ENCODE measurements at places on chromosomes 11 and 22.
A peak's percentile ranks its signal among the peaks of the same experiment; 100 is the strongest.

GRCh38 chr11:41250408-41250935 lies 209.0 kb downstream of the LRRC4C start:
- no peak overlapping the region for H3K4me3 ChIP-seq
- DNase-seq: no peak
- H3K27ac ChIP-seq: no peak overlapping the region
- no peaks in the 10 kb centered on the region for H3K4me1 ChIP-seq
- no peaks in the 10 kb centered on the region for H3K36me3 ChIP-seq

GRCh38 chr11:61357233-61357893 lies 4.3 kb downstream of the CYB561A3 start:
- no peak overlapping the region for H3K4me3 ChIP-seq
- peaks cover 6% of the 10 kb centered on the region for H3K4me1 ChIP-seq
- no peak overlapping the region for H3K27ac ChIP-seq

DNA sequence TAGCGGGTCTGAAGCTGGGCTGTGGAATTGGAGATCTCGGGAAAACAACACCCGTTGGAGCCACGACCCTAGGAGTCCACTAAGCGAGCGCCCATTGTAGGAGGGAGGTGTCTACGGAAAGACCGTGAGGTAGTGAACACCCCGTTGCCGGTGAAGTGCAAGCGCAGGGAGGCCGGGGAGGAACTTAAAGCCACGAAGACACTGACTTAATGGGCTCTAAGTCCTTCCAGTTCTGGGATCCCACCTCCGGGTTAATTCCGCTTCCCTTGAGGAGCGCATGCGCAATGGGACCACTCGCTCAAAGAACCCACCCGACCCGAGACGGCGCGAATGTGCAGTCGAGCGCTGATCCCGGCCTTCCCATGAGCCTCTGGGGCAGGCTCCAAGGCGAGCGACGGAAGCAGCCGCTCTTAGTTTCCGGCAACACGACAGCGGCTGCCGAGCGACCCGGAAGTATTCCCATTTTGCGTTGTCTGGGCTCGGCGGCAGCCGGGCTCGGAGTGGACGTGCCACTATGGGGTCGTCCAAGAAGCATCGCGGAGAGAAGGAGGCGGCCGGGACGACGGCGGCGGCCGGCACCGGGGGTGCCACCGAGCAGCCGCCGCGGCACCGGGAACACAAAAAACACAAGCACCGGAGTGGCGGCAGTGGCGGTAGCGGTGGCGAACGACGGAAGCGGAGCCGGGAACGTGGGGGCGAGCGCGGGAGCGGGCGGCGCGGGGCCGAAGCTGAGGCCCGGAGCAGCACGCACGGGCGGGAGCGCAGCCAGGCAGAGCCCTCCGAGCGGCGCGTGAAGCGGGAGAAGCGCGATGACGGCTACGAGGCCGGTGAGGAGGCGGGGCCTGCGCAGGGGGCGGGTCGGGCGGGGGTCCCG lies at the start of gene SART1:
TSS of gene SART1 (plus strand) at position 468 of the 874 bp plus-strand sequence. CDS start at position 515, 47 bp downstream.
- no peaks in the 10 kb centered on the region for H3K27me3 ChIP-seq
- H3K27ac ChIP-seq: peak within 1 kb of the TSS; percentile 98
- H3K4me1 ChIP-seq: peaks cover 21% of the 10 kb centered on the region
- peak; percentile 95 for DNase-seq
- peaks cover 26% of the 10 kb centered on the region for H3K36me3 ChIP-seq

GRCh38 chr22:37747715-37748100 lies 50.9 kb downstream of the TRIOBP start:
- H3K27ac ChIP-seq: no peak overlapping the region
- H3K4me1 ChIP-seq: peaks cover 18% of the 10 kb centered on the region
- H3K36me3 ChIP-seq: peaks cover 9% of the 10 kb centered on the region
- DNase-seq: no peak
- no peak overlapping the region for H3K4me3 ChIP-seq
- no peaks in the 10 kb centered on the region for H3K27me3 ChIP-seq

- no peak for DNase-seq
- H3K4me3 ChIP-seq: no peak overlapping the region
- no peaks in the 10 kb centered on the region for H3K4me1 ChIP-seq
- no peaks in the 10 kb centered on the region for H3K27me3 ChIP-seq
- H3K36me3 ChIP-seq: peaks cover 52% of the 10 kb centered on the region
These were observed 40.5 kb downstream of the SREBF2 start for GRCh38 chr22:41873391-41873790.

DNA sequence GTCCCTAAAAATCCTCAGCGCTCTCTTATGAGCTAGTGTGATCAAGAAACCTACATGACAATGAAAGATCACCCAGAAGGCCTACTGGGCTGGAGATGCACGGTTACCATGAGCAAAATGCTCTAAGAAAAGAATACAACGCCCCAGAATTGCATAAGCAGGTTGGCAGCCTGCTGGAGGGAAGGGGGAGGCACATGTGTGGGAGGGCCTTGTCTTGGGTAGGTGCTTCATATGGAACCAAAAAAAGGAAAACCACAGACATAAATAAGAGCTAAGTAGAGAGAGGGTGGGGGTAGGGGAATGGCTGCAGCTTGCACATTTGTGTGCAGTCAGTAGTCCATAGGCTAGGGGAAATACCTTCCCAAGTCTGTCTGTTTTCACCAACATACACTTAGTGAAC lies 2.8 kb downstream of the SIAE start:
- H3K4me1 ChIP-seq: peaks cover 19% of the 10 kb centered on the region
- DNase-seq: no peak
- no peaks in the 10 kb centered on the region for H3K36me3 ChIP-seq
- H3K4me3 ChIP-seq: no peak overlapping the region
- H3K27ac ChIP-seq: no peak overlapping the region

DNA sequence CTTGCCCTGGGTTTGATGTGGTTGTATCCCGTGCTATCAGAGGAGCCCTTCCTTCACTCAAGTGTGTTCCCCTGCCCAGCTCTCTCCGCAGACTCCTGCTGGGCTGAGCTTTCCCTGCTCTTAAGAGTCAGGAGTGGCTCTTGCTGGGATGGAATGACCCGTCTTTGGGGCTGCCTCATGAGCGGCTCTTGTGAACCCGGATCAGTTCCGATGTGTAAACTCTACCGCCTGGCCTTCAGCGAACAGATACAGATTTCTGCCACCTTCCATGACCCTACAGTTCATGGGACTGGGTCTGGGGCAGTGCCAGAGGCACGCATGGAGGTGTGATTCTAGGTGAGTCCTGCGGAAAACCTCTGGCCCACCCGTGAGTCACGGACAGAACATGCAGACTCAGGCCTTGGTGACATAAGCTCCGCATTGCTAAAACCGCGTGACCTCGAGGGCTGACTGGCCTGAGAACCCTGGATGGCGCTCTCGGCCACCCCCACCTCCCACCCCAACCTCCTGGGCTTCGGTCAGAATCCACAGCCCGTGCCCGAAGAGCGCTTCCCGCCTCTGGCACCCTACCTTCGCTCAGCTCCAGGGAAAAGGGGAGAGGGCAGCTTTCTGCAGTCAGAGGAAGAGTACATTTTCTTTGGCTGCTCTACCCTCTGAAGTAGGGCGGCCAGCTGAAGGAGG lies 1.3 kb upstream of the ZBTB16 start:
- no peak for DNase-seq
- no peak overlapping the region for H3K27ac ChIP-seq
- peak overlapping the region; percentile 60 for H3K4me3 ChIP-seq
- H3K27me3 ChIP-seq: no peaks in the 10 kb centered on the region

DNA sequence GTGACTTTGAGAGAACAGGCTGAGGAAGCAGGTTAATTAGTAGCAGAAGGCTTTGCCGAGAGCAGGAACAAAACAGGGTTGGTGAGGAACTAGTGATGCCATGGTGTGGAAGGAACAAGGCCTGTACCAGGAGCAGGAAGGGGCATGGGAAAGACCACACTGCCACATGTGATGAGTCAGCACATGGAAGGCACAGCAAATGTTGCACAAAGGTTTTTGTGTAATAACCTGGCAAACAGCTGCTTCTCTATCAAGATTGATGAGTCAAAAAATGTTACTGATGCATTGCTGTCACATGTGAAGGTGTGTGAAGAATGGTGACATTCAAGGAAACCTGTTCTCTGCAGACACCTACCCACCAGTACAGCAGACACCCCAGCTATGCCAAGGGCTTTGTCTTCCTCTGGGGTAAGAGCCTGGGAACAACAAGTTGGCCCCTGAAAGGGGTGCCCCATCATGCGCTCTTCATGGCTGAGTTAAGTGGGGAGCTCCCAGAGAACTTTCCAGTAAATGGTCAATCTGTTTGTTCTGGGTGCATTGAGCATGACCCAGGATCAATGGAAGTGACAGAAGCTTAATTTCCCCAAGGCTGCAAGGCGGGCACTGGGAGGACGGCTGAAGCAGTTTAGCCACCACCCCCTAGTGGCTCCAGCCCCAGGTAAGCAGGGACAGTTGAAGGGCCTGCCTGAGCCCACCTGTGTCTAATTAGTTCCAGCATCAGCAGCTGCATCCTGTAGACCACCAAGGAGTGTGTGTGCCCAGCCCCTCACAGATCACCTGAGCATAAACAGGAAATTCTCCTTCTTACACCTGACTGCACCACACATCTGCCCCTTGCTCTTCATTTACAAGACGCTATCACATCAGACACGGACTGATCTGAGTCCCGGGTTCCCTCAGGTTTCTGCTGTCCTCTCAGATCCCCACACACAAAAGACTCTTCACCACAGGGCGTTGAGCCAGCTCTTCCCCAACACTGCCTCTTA lies 47.6 kb downstream of the GGTLC2 start:
- H3K36me3 ChIP-seq: no peaks in the 10 kb centered on the region
- no peak for DNase-seq
- no peak overlapping the region for H3K4me3 ChIP-seq
- no peaks in the 10 kb centered on the region for H3K27me3 ChIP-seq
- no peak overlapping the region for H3K27ac ChIP-seq
- H3K4me1 ChIP-seq: no peaks in the 10 kb centered on the region

Data from effector memory CD4-positive, alpha-beta T cell (primary cell).